ENCODE measurements at places on chromosomes 5 and 9.

- DNase-seq: no peak
Observed at GRCh38 chr9:99506747-99507348, 284.8 kb downstream of the SEC61B start.

DNA sequence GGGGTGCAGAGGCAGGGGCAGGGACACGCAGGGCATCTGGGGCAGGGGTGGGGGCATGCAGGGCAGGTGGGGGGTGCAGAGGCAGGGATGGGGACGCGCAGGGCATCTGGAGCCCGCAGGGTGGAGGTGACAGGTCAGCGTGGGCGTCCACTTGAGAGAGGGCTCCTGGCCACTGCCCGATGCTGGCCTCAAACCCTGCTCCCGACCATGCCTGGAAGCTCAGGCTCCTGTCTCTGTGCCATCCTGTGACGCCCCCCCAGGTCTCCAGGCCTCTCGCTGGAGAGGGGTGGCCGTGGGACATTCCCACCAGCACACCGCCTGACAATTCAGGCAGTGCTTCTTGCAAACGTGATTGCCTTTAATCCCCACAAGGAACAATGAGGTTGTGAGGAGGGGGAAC, 33.0 kb downstream of the ZDHHC11B start:
- DNase-seq: no peak

GRCh38 chr5:42948961-42949347, 91.2 kb downstream of the ANXA2R start:
- no peak for DNase-seq

- no peak for DNase-seq
Observed at GRCh38 chr9:18761742-18762300, 271.2 kb downstream of the SAXO1 start.

DNA sequence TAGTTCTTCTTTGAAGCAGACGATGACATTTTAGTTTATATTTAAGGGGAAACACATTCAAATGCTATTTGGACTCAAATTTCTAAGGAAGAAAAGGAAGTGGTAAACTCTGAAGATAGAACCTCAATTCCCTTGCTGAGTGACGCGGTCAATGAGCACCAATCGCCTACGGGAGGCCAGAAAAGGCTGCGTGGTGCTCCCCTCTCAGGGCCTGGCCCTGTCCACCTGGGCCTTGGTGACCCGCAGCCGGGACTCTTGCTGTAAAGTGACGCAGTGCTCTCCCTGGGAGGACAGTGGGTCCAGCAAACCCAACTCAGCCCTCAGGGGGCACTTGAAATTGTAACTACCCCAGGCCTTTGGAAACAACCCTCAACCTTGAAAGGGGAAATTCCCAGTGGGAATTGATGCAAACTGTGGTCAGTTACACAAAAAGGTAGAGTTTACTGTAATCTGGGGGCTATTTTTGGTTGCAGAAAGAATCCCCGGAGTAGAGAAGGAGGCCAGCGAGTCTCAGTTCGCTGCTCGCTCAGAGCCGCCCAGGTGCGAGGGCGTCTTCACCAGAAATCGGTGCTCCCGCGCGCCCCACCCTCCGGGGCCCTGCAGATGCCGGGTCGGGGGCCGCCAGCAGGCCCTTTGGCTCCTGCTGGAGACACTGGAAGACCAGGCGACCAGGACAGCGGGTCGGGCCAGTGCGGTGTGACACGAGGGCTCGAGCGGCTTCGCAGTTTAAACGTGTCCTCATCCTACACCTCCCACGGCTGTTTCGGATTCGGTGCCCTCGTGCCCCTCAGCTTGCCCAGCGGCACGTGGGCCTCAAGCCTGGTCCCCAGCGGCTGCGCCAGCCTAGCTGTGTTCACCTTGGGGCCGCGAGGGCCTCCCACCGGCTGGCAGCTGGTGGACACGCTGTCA, 1.4 kb upstream of the ANKRD33B start:
- DNase-seq: no peak

DNA sequence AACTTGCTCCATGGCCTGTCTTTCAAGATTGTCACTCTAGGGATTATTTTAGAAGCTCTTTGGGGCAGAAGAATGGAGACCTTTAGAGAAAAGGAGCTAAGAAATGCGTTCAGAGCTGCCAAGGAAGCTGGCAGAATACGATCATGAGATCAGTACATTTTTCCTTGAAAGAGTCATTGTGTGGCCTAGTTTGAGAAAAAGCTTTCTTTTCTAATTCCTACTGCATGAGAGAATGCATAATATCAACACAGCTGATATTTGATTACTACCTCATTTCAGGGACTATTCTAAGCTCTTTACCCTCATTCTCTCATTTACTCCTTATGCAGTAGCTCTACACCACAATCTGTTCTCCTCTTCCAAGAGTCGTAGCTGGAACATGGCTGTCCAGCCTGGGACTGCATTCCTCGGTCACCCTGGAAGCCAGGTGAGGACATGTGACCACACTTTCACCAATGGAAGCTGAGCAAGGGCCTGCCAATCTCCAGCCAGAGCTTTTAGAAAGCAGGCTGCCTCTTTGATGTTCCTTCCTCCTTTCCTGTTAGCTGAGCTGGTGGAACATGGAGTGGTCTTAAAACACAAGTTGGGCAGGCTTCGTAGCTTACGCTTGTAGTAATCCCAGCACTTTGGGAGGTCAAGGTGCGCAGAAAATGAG, 99.3 kb upstream of the LHFPL2 start:
- no peak for DNase-seq

GRCh38 chr5:123215929-123216702, 127.1 kb downstream of the PRDM6 start:
- DNase-seq: no peak

GRCh38 chr9:98149422-98149821, 30.4 kb upstream of the TRIM14 start:
- DNase-seq: no peak

DNA sequence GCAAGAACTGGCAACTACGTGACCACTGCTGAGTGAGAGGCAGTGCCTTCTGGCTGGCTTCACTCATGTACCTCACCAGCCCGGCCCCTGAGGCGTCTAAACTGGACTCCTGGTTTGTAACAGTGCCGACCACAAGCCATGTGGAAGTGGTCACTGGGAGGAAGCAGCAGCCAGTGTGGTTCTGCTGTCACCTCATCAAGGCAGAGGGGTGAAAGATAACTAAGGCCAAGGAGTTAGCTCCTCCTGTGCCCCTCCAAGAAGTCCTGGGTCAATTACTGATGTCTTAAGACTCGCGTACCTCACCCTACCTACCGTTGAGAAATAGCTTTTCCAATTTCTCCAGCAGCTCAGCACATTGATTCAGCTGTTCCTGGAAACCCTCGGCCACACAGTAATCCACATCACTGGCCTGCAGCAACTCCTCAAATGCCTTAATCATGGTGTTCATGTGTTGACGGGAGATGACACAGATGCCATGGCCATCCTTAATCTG, 142.9 kb downstream of the CDK5RAP2 start:
- DNase-seq: no peak
